ENCODE measurements at places on chromosomes 3 and 15. TPM values are rescaled to one million over a fixed set of nuclear protein-coding genes. Genes with fewer than 3 reads are reported as not detected.

The DNAH1 gene
- 1.1 TPM for total RNA-seq

DNA sequence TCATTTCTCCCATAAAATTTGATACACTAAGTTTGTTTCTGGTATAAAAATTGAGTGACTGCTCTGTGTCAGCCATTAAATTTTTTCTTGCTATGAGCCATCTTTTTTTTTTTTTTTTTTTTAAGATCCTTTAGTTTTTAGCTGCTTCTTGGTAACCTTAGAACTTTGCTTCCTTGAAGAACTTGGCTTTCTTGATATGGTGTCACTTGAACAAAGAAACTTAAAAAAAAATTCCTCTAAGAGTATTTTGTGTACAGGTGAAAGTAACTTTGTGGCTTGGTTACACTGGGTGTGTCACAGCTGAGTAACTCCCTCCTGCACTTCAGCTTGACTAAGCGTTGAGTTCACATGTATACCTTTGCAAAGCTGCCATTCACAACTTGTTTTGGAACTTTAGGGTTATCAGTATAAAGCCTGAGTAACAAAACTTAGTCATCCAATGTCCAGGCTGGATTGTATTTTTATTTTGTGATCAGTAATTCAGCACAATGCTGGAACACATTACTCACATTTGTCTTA, 6.5 kb downstream of the CHD2 start:
- DNase-seq = no peak

The LRRC3B gene
- total RNA-seq = not detected

DNA sequence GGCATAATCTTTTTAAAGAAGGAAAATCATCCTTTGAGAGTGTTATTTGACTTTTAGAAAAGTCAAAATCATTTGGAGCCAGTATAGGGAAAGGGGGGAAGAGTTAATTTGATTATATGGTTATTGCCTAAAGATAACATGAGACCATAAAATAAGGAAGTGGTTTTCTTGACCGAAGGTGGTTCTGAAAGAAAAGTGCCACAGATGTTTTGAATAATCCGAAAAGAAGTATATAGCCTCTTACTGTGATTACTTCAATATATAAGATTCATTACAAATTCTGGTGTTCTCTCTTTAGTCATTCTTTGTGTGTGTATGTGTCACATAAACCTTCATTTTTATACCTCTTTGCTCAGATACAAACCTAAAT, 1.1 kb downstream of the DNAJB11 start:
- DNase-seq = no peak

GRCh38 chr3:42510325-42510724, 7.9 kb downstream of the VIPR1 start:
- no peak for DNase-seq

GRCh38 chr15:85482894-85483293, 102.5 kb downstream of the AKAP13 start:
- DNase-seq = peak; percentile 72

DNA sequence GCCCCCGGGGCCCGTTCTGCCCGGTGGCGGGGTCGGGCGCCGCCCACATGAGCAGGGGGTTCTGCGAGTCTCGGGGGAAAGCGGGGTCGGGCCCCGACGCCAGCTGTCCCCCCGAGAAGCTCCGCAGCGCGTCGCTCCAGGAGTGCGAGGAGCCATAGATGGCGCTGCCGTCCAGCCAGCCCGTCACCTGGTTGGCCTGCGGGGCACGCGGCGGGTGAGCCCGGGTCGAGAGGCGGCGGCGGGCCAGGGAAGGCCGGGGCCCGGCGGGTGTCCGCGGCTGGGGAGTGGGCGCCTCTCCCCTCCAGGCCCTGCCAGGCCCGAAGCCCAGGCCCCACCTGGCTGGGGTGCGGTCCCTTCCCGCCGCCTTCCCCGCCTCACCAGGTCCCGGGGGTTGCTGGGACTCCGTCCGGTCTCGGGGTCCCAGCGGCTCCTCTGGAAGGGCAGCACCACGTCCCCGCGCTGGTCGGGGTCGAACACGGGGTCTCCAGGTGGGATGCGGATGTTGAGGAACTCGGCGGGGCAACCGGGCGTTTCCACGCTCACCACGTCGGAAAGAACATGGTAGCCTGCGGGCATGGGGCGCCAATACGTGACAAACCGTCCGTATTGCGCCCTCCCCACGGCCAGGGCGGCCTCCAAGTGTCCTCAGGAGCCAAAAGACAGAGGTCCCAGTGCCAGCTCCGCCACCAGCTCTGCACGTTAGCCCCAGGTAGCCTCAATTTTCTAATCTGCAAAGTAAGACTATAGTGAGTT, 2.4 kb downstream of the DUOX2 start:
- DNase-seq = no peak

The POLQ gene
- total RNA-seq = 9.1 TPM

- DNase-seq = no peak
Measured at GRCh38 chr3:27880969-27881892, 159.1 kb upstream of the EOMES start.

GRCh38 chr15:99511866-99512661, 53.7 kb upstream of the MEF2A start:
- DNase-seq = no peak

The CYP11A1 gene
- total RNA-seq = 1.3 TPM

- no peak for DNase-seq
Measured at GRCh38 chr3:54131026-54131605, 8.8 kb downstream of the CACNA2D3 start.

The LRRC49 gene
- 5.1 TPM for total RNA-seq

The MORC1 gene
- not detected for total RNA-seq

The FGF12 gene
- total RNA-seq = not detected

DNA sequence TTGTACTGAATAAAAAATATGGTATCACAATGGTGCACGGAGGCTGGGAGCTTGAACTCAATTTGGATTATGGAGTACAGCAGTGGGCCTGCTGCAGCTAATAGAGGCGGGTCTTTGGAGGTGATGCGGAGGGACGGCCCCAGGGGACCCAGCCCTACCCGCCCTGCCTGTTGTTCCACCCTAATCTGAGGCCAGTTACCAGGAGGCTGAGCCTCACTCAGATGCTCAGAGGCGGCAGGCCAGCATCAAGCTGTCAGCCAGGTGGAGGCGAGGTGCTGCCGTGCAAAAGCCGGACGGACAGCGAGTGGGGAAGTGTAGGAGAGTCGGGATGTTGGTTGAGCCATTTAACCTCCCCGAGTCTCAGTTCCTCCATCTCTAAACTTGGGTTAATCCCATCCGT, 218.5 kb upstream of the RGMA start:
- no peak for DNase-seq
